ENCODE measurements at places on chromosomes 5 and 9. TPM values are rescaled to one million over a fixed set of nuclear protein-coding genes. Genes with fewer than 3 reads are reported as not detected.

DNA sequence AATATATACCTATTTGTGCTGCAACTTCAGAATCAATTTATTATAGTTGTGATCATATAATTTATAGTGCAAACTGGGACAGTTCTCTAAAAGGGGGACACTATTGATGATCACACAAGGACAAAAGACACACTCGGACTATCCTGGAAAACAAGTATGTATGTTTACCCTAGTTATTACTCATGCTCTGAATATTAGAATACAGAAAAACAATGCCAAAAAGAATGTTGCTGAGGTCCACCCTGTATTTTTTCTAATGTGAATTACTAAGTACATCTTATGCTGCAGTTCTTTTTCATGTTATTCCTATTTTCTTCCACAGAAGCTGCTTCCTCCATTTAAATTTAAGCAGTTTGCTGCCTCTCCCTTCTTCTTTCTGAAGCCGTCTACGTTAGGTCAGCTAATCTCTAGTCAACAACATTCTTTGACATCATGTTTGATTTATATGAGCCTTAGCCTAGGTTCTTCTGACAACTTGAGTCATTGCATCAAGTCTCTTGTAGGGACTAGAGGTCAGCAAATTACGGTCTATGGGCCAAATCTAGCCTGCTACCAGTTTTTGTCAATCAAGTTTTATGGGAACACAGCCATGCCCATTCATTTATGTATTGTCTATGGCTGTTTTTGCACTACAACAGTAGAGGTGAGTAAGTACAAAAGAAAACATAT lies 40.1 kb upstream of the PPP3R2 start:
- DNase-seq: no peak
- H3K27me3 ChIP-seq: no peaks in the 10 kb centered on the region
- no peak overlapping the region for H3K4me3 ChIP-seq
- no peak overlapping the region for H3K27ac ChIP-seq
- no peaks in the 10 kb centered on the region for H3K4me1 ChIP-seq
- H3K36me3 ChIP-seq: no peaks in the 10 kb centered on the region

DNA sequence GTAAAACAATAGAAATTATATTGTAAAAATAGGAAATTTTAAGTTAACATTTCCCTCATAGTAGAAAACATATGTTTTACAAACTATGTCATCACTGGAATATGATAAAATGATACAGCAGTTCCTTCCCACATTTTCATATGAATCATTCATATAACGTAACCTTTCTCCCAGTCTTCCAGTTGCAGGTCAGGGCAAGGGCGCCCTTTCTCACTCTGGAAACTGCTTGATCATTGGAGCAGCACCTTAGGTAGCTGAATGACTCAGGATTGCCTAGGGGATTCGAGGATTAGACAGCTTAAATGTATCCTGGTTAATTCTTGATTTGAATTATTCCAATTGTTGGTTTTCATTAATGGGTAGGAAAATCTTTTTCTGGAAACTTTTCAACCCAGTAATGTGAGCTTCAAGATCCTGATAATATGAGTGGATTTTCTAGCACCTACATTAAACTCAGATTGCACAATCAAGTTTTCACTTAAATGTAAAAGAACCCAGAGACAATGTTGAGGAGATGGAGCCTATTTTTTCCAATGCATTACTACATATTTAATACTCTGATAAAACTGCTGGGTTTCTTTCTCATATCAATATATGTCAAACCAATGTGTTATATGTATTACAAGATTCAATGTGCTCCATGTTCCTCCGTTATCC lies 32.6 kb upstream of the ANXA1 start:
- DNase-seq: no peak
- H3K27me3 ChIP-seq: no peaks in the 10 kb centered on the region
- H3K4me3 ChIP-seq: no peak overlapping the region
- no peaks in the 10 kb centered on the region for H3K36me3 ChIP-seq
- no peak overlapping the region for H3K27ac ChIP-seq

The TMEM8B gene
- 19.5 TPM for total RNA-seq

DNA sequence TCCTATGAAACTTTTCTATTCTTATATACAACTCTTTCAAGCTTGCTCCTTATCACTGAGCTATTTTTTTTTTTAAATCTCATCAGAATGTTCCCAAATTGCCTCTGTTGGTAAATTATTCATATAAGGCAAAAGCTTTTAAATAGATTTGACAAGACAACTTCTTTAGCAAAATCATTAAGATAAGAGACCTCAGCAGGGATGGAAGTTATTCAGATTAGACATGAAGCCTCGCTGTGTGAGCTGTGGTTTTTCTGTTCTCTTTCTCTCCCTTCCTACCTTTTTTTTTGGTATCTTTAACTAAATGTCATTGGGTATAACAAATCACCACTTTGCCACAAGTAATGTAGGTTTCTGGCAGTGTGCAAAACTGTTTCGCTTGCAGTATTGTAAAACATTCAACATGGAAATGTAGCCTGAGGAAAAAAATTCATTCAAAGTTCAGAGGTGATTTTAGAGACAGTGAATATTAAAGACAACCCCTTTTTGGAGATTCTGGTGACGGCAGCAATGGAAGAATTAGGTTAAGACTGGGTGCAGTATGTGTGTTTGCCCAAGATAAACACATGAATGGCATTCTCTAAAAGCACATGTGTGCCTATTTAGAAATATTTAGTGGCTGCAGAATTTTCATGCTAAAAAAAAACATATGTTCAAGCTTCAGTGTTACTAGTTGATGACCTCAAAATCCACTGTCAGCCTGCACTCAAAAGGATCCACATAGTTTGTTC lies 467.1 kb downstream of the ZNF608 start:
- no peaks in the 10 kb centered on the region for H3K27me3 ChIP-seq
- DNase-seq: no peak
- H3K4me1 ChIP-seq: no peaks in the 10 kb centered on the region
- H3K27ac ChIP-seq: no peak overlapping the region

The PRRX2 gene
- 9.6 TPM for total RNA-seq

- H3K27me3 ChIP-seq: peaks cover 11% of the 10 kb centered on the region
- H3K27ac ChIP-seq: no peak overlapping the region
- H3K36me3 ChIP-seq: no peaks in the 10 kb centered on the region
- no peaks in the 10 kb centered on the region for H3K4me1 ChIP-seq
- DNase-seq: no peak
Measured at GRCh38 chr5:137594717-137595116, 95.6 kb upstream of the SPOCK1 start.

The FOXD1 gene
- 79.3 TPM for total RNA-seq

GRCh38 chr5:43616535-43616934 lies 13.6 kb downstream of the NNT start:
- H3K36me3 ChIP-seq: no peaks in the 10 kb centered on the region
- H3K27ac ChIP-seq: no peak overlapping the region
- no peak for DNase-seq
- H3K4me3 ChIP-seq: no peak overlapping the region
- H3K27me3 ChIP-seq: no peaks in the 10 kb centered on the region
